ENCODE measurements at places on chromosomes 3 and 15.

GRCh38 chr3:165256554-165257065 lies 60.4 kb upstream of the SLITRK3 start:
- DNase-seq: no peak

DNA sequence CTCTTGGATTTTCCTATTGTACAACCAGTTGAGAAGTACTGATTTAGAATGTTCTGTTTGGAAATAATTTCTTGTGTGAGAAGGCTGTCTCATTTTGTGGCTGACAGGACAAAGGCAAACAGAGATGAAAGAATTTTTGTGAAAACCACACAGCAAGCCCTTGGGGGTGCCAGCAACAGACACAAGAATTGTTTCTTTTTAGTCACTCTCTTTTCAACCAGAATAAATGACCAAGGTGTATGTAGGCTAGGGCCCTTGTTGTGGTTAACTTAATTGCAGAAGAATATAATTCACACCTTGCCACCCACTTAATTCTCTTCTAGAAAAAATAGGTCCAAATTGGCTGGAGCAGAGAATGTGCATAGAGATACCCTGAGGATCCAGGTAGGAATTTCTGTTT lies 329.4 kb upstream of the TBC1D5 start:
- no peak for DNase-seq

- no peak for DNase-seq
These were observed 103.5 kb downstream of the MITF start for GRCh38 chr3:69842789-69843188.

- no peak for DNase-seq
These were observed 789.9 kb downstream of the IGSF11 start for GRCh38 chr3:118244761-118245160.

DNA sequence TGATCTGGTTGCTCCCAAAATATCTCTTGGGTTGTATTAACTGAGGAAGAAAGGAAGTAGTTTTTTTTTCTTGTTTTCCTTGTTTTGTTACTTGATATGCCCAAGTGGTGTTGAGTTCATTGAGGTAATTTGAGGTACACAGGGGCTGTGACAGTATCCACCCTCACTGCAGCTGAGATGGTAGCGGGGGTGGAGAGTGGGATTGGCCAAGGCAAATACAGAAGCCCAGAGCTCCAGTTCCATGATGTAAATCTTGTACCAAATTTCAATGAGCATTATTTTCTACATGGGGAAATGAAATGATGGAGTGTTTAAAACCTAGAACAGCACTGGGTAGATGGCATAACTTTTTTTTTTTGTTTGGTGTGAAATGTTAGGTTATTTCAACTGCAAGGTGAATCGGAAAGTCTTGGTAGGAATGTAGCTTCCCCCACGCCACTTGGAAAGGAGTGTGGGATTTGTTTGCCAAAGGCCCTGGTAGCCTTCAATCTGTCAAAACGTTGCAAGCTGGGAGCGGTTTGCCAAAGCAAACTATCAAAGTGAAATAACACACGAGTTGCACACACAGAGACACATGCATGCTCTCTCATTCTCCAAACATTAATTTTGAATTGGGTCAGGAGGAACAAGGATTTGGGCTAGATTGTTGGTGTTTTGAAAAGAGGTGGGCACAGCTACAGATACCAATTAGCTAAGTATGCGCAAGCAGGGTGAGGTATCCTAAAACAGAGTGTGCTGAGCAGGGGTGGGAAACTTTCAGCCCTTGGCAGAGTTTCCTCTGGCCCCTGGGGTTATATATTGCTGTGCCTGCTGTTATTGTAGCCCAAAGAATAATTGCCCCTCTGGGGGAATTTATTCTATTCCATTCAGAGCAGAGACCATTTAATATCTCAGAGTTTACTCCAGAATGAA lies 34.6 kb downstream of the THSD4 start:
- DNase-seq: no peak

DNA sequence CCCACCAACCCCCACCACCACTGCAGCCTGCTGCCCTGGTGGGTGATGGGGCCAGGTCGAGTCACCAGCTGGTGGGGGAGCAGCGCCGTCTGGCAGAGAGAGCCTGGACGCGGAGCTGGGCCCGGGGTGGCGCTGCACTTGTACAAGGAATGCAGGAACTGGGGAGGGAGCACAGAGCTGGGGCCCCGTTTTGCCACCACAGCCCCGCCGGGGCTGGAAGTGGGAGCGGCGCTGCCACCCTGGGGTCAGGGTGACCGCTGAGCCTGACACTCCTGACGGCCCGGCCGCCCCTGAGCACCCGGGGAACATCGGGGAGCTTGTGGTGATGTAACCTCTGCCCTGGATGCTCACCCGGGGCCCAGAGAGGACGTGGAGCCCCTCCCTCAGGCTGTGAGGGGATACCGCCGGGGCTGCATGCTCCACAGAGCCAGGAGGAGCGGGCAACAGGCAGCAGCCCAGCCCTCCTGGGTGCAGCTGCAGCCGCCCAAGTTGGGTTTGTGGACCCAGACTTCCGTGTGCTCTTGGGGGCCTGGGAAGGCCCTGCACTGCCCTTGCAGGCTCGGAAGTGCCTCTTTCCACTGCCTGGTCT lies 32.6 kb upstream of the IREB2 start:
- no peak for DNase-seq

- DNase-seq: no peak
These were observed 87.6 kb downstream of the CLDN1 start for GRCh38 chr3:190234621-190235020.

GRCh38 chr3:20396335-20396734 lies 210.3 kb upstream of the SGO1 start:
- no peak for DNase-seq

DNA sequence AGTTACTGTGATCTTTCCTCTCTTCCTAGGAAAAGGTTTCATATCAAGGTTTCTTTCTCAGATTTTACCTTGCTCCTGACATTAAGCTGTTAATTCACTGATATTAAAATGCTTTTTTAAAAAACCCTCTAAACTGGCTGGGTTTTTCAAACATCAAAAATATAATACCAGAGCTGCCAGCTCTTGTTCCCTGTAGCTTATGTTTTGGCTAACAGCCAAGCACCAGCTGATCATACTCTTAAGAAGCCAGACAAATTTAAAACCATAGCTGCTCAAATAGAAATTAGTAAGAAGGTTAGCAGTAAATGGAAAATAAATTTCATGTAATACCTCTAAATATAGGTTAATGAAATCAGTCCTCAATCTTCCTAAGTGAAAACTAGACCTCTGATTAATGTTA lies 657.5 kb downstream of the GRM7 start:
- no peak for DNase-seq

DNA sequence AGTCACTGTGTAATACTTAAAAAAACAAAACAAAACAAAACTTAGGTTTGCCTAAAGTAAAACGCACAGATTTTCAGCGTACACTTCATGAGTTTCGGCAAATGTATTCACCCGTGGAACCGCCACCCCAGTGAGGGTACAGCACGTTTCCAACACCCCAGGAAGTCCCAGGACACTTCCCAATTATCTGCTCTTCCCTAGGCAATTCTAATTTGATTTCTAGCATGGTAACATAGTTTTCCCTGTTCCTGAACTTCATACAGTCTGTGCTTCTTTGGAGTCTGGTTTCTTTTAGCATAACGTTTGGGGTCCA lies 497 bp upstream of the CLASP2 start:
- no peak for DNase-seq

- DNase-seq: no peak
These were observed 20.6 kb upstream of the SLC4A7 start for GRCh38 chr3:27504749-27505148.

- DNase-seq: no peak
These were observed 4.8 kb downstream of the GPR171 start for GRCh38 chr3:151197981-151198767.

DNA sequence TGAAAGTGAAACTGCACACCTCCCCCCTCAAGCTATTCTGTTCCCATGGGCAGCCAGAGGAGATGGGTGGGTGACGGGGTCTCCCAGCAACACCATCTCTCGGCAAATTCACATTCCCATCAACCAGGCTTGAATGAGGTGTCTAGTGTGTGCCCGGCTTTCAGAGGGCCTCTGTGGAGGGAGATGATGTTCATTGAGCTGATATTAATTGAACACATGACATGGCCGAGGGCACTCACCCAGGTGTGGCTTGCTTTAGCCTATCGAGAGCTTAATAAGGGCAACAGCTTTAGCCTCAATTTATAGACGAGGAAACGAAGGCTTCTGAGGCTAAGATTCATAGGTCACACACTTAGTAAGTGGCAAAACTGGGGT lies 288.0 kb downstream of the UACA start:
- no peak for DNase-seq

- no peak for DNase-seq
These were observed 45.6 kb downstream of the CHST2 start for GRCh38 chr3:143165211-143165610.

GRCh38 chr3:197854596-197855343 lies 63.7 kb downstream of the LRCH3 start:
- DNase-seq: no peak

- no peak for DNase-seq
These were observed 21.9 kb upstream of the CACNA2D2 start for GRCh38 chr3:50525191-50525910.

- DNase-seq: no peak
These were observed at the start of gene CYP1A1 for GRCh38 chr15:74725225-74725774. Gene CYP1A1 (minus strand): TSS chr15:74725528. CDS start chr15:74723097, 2,431 bp downstream.

DNA sequence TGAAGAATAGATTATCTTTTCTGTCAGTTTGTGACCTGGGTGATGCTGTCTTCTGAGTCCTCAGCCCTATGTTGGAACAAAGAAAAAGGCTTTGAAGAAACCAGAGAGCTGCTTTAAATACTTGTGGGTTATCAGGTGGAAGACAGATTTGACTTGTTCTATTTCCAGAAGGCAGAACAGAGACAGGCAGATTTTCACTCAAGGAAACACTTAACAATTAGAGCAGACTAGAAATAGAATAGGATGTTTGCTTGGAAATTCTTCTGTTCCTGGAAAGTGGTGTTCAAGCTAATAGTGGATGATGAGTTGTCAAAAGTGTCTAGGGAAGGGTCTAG lies 219.4 kb downstream of the UBE2E2 start:
- DNase-seq: no peak

GRCh38 chr3:193140381-193140780 lies 100.6 kb upstream of the PLAAT1 start:
- DNase-seq: no peak

DNA sequence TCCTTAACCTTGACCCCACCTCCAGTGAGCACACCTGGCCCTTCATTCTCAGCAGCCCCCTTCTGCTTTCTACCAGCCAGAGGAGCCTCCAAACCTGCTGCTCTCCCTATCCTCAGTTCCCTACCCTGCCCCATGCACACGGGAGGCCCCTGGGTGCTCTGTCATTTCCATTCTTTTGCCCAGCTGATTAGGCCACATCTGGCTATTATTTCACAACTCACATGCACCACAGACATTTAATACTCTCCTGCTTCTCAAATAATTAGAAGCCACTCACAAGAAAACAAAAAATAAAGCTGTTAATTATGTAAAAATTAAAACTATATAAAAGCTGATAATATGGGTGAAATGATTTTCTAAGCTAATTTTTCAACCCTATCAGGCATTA lies 50.7 kb downstream of the MYLK start:
- DNase-seq: no peak

DNA sequence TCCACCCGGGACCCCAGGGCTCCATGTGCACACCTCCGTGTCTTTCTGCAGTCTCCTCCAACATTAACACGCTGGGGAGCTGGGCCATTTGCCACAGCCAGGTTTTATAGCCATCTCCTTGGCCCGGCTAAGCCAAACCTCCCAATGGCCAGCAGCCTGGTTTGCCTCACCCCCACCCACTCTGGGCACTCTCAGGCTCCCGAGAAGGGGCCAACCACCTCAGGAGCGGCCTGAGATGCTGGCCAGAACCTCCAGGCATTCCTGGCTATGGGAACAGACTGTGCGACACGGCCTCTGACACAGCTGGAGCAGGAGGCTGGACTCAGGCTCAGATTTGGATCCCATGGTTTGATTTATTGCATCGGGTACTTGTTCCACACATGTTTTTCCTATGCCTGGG lies 289.7 kb downstream of the RPLP1 start:
- no peak for DNase-seq

- DNase-seq: no peak
These were observed 15.1 kb upstream of the ZBTB47 start for GRCh38 chr3:42638339-42638842.

- no peak for DNase-seq
These were observed 140.6 kb downstream of the CACNA2D3 start for GRCh38 chr3:54262946-54263345.

DNA sequence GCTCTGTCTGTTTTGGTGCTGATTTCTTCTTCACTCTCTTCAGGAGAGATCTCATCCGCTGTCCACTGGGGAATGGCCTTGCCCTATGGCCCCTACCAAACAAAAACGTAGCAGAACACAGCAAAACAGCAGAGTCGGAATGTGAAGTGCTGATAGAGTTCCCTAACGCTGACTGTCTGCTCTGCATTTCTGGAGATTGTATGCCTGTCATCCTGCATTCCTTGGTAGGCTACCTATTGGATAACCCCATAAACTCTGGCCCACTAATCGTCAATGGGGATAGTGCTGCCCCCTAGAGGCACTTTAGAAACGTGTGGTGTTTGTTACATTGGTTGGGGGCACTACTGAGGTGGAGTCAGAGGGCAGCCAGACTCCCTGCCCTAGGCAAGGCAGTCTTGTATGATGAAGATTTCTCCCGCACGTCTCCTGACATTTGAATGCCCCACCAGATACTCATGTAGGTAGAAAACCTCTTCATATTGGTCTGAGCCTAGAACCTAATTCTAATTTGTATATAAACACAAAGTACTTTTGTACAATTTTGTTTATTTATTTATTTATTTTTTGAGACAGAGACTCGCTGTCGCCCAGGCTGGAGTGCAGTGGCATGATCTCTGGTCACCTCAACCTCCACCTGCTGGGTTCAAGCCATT lies 15.6 kb upstream of the MAGEF1 start:
- DNase-seq: peak; percentile 74

GRCh38 chr15:64519897-64520296 lies 59.5 kb downstream of the ZNF609 start:
- no peak for DNase-seq

DNA sequence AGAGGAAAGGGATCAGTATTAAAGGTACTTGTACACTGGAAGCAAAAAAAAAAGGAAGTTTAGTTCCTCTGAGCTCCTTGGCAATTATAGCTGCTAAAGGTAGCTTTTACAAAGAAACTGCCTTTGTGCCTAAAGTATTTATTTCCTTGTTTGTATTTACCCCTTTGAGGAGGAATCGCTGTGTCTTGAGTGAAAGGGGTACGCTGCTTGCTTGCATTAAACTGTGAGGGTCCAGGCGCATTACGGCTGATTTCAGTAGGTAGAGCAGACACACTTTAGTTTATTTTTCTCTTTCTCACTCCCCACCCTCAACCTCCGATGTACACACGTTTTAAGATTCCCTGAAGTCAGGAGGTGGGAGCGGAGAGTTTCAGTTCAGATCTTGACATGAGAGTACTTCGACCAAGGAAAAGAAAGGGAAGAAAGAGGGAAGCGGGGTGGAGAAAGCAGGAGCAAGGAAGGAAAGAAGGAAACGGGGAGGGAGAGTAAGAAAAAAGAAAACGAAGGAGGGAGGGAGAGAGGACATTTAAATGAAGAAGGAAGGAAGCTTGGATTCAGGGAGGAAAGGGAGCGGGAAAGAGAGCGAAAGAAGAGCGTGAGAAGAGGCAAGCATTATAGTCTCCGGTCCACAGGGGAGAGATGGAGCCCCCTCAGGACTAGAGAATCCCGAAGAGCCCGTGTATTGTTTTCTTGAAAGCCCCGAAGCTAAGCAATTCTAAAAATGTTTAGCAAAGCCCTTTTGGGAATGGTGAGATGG lies 1.2 kb upstream of the MME start:
- no peak for DNase-seq

Measured in suppressor macrophage (primary cell).